WTC11 (cell line): ENCODE measurements at places on chromosomes 7 and 10. TPM values are rescaled to one million over a fixed set of nuclear protein-coding genes. Genes with fewer than 3 reads are reported as not detected.

- no peak for DNase-seq
Measured at GRCh38 chr10:123936426-123936825, 44.8 kb upstream of the CPXM2 start.

- DNase-seq = no peak
Measured at GRCh38 chr10:61486738-61487396, 33.7 kb upstream of the TMEM26 start.

GRCh38 chr10:66799474-66799873, 126.4 kb upstream of the LRRTM3 start:
- DNase-seq = no peak

DNA sequence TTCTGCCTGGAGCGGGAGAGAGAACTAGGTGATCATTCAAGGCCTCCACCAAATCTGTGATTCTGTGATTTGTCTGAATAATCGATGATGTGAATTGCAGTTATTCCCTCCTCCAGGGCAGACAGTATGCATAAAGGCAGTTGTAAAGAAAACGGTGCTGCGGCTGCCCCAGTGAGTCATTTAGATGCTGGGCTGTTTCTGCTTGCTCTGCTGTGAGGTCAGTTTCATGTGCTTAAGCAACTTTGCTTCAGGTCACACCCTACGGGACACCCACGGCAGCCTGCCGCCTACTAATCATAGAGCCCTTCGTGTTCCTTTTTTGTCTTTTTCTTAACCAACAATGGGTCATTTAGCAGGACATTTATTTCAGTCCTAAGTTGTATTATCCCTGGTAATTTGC, 158.1 kb upstream of the PITRM1 start:
- no peak for DNase-seq

Gene PGAM1
- 833 to 990 TPM (median 989 TPM) in 3 replicates for total RNA-seq

Gene NCF1
- total RNA-seq = 0.50 to 0.68 TPM (median 0.66 TPM) in 3 replicates

Gene VGF
- total RNA-seq = 5.2 to 6.4 TPM (median 5.6 TPM) in 3 replicates
